ENCODE measurements at places on chromosomes 3 and 15.

- no peak for DNase-seq
Measured at GRCh38 chr15:40313531-40314398, 6.0 kb upstream of the PLCB2 start.

DNA sequence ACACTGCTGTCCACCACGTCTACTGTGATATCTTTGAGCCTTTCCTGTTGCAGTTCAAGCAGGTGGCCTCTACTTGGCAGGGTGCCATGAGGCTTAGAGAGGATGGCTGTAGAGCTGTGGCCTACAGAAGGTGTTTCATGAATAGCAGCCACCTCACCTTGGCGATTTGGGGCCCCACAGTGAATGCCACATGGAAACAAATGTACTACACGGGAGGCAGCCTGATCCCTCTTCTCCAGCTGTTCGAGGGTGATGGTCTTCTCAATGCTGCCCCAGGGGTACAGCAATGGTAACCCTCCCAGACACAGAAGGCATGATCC, 70.7 kb downstream of the FAM43A start:
- no peak for DNase-seq

DNA sequence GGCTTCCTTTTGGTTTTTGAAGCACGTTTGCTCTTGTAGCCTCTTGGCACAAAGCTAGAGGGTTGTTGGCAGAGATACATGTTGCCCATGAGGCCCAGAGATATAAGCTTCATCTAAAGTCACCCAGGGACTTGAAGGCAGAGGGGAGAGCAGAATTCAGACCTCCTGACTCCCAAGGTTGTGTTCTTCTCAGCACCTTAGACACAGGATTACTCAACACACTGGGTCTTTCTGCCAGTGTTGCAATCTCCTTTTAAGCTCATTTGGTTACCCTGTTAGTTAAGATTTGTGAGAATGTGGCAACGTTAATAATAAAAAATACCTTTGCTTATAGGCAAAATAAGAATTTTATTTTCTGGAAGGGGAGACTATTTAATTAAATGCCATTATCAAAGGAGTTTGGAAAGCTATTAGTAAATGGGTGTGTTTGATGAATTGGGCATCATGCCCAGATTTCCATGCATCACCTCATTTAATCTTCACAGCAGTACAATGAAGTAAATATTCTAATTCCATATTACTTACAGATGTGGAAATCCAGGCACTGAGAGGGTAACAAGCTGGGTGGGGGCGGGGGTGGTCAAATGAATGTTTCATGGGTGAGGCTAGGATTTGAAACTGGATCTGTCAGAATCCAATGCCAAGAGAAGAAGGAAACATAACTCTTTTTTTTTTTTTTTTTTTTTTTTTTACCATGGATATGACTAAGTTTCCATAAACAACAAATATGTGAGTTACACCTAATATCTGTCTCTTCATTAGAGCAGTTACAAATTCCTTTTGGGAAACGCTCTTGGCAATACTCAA, 183.3 kb downstream of the NR1D2 start:
- DNase-seq = peak; percentile 52

GRCh38 chr15:95655089-95655607, 675.4 kb upstream of the NR2F2 start:
- DNase-seq = no peak

DNA sequence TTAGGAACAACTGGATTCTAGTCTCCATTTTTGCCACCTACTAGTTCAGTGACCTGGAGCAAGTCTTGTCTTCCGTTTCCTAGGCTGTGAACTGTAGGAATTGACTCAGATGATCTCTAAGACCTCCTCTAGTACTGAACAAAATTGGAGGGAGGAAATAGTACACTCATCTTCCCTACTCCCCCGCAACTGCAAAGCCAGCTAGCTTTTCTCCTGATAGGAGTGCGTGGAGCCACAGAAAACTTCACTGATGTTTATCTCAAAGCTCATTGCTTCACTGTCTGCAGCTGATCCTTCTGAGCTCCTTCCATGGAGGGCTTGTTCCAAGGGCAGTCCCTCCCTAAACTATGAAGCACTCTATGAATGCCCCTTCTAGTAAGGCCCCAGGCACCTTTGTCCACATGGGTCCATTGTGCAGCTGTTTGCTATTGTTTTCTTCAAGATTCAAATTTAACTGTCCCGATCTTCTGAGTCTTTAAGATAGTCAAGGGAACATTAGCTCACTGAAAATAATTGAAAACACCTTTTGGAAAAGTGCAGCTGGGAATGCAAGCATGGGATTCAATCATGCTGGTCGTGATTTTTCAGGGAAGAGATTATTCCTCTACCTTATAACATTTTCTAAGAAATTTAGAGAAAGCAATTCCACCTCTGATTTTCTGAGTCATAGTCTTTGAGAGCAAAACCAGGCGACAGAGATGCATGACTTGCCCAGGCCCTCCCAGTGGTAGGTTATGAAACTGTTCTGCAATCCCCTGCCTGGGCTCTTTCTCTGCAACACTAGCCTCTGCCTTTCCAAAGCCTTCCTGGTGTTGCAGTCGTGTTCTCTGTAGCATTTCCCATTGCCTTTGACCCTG, 24.3 kb downstream of the FILIP1L start:
- DNase-seq = no peak

GRCh38 chr15:64571857-64572291, 111.5 kb downstream of the ZNF609 start:
- no peak for DNase-seq

DNA sequence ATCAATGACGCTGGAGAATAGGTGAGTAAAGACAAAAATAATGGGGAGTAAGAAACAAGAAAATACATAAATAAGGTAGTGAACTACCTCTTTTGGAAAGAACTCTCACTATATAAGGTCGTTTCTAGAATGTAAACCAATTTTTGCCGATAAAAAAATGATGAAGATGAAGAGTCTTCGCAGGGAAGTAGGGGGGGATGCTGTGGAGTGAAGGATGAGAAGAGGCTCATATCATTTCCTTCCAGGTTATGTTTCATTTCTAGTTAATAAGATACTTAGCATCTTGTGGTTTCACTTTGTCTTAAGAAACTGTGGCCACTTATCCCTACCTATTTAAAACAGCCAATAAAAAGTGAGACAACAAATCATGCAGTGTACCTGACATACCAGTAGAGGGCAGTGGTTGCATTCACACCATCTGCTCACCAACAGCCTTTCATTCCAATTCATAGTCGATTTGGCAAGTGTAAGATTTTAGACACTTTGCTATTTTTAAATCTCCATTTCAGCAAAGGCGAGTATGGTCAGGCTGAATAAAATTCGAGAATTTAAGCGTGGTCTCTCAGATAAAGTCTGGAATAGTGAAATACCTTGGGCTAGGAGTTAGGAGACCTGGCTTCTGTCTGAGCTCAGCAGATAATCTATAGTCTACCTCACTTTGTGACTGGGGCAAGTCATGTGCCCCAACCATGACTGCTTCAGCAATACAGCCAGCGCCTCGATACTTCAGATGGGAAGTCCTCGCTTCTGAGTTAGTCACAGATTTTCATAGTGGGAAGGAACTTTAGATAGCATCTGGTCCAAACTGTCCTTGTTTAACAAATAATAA, 28.9 kb upstream of the ICE2 start:
- peak; percentile 52 for DNase-seq

DNA sequence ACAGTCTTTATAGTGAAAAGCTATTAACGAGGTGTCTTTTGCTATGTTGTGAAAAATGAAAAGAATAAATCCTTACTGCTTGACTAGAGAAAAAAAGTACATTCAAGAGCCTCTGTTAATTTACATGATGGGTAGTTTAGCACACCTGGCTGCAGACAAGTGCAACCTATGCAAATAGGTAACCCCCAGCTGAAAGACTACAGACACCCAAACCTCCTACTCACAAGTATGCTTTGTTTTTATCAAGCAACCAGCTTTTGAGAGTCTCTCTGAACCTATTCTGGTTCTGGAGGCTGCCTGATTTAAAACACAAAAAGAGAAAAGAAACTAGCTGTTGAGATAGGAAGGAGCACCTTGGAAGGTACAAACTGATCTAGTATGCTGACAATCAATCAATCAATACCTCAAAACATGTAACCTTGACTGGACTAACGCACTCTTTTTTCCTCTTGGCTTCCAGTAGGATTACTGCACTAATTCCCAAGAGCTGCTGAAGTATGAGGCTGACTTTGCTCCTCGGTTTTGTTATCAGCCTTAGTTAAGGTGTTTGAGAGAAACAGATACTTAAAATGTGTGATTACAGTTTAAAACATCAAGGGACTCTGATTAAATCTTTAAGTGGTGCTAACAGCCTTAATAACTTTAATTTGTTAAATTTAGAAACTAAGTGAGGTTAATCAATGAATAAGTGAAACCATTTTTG, 63.6 kb downstream of the OSBPL10 start:
- no peak for DNase-seq

DNA sequence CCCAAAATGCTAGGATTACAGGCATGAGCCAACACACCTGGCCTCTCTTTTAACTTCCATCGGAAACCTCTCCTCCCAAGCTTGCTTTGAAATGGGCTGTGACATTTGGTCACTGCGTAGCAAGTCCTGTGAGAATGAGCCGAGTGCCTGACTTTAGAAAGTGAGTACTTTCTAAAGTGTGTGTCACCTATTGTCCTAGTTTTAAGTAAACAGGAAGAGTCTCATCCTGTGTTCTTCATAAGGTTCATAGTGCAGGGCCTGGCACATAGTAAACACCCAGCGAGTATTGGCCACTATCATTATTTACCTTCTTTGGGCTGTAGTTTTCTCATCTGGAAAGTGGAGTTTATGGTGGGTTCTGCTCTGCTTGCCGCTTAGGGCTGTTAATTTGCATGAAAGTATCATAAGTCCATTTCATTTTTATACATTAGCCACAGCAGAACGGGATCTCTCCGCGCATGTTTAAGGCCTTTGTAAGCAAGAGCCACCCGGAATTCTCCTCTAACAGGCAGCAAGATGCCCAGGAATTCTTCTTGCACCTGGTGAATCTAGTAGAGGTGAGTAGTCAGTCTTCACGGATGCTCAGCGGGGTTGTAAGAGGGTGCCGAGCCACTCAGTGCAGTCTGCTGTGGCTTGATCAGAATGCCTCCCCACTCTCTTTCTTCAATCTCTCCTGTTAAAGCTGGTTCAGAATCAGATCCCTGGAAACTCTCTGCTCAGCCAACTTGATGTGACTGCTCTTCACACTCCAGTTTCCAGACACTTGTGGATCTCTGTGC, 87.2 kb downstream of the USP13 start:
- no peak for DNase-seq

DNA sequence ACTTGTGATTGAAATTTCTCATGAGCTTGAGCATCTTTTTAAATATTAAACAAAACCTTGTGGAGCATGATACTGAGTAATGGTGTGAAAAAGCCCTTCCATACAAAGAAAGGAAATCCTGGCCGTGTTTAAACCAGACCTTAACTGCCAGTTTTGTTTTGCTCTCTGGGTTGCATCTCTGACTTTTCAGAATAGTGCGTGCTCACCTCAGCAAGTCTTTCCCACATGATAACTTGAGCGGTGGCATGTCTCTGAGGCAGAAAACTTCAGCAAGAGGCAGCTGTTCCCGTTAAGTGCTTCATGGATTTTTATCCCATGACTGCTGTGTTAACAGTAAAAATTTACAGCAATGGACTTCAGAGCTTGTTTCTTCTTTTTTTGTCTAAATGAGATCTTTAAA, 393.3 kb downstream of the FEZF2 start:
- no peak for DNase-seq

DNA sequence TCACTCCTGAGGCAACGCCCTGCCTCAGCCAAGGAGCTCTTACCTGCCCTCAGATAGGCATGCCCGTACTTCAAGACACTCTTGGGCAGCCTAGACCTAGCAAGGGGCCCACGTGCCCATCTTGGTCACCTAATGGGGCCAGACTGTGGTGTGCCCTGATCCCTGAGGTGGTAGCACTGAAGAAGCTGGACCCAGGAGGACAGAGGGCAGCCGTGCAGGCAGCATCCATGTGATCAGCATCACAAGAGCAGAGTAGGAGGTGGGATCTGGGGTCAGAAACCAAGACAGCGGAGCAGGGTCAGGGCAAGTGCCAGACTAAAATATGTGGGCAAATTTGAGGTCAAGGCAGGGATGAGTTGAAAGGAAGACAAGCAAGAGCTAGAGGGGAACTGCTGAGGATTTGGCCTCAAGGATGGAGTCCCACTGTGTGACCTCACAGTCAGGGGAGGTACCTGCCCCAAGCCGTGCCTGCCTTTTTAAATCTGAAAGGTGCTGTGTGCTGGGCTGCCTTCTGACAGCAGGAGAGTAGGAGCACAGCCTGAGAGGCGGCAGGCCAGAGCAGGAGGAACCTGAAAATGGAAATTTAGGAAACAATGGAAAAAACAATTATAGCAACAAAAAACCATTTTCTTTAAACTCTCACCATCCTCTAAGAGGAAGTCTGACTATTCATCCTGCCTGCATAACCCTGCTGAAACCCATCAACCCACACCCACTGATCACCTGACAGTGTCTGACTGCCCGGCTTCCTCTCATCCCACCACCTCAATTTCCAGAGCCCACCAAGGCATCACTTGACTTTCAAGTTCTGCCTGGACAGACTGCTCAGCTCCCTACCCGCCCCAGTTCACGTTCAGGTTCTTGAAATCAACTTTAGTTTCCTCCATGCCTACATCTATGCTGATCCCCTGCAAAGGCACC, 7.3 kb downstream of the ZBTB38 start:
- no peak for DNase-seq

- no peak for DNase-seq
Measured at GRCh38 chr15:54605043-54605442, 591.7 kb downstream of the RSL24D1 start.

GRCh38 chr15:98151096-98151495, 190.6 kb downstream of the ARRDC4 start:
- DNase-seq = no peak

GRCh38 chr15:89395461-89395871, 60.8 kb upstream of the POLG start:
- no peak for DNase-seq

DNA sequence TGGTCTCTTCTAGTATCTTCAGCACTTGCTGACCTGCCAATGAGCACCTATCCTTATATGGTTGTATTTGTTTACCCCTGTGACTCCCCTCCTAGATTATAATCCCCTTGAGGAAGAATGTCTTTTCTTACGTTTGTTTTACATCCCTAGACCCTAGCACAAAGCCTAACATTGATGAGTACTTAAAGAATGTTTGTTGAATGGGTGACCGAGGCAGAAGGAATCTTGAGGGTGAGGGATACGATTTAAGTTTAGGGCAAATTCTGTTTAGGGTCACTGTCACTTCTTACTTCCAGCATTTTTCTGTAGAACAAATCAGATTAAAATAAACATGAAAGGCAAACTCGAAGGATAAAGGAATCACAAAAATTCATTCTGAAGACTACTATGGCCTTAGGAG, 80.9 kb upstream of the FAM98B start:
- no peak for DNase-seq

GRCh38 chr3:39879581-39879980, 70.2 kb downstream of the MYRIP start:
- no peak for DNase-seq

- no peak for DNase-seq
Measured at GRCh38 chr3:89300981-89301380, 193.6 kb downstream of the EPHA3 start.

GRCh38 chr15:98051734-98052133, 91.2 kb downstream of the ARRDC4 start:
- no peak for DNase-seq

- DNase-seq = no peak
Measured at GRCh38 chr3:113261063-113261625, 49.8 kb downstream of the BOC start.

- DNase-seq = no peak
Measured at GRCh38 chr3:196640297-196641018, 964 bp downstream of the NRROS start.

- no peak for DNase-seq
Measured at GRCh38 chr3:61315871-61316270, 64.6 kb upstream of the FHIT start.
